ENCODE measurements at places on chromosomes 12 and 14.

DNA sequence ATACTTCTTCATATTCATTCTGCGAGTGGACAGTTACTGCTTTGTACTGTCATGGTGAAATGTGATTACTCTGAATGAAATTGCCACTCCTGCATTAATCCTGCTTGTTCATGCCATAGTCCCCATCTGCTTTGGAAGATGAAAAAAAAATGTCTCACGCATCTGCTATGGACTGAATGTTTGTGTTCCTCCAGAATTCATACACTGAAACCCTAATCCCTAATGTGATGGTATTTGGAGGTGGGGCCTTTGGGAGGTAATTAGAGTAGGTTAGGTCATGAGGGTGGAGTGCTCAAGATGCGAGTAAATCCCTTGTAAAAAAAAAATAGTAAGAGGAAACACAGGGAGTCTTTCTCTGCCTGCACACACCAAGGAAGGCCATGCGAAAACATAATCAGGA lies 427.2 kb downstream of the TMTC2 start:
- no peak for DNase-seq

GRCh38 chr12:124024263-124024678 lies 51.3 kb downstream of the ZNF664 start:
- DNase-seq = no peak

DNA sequence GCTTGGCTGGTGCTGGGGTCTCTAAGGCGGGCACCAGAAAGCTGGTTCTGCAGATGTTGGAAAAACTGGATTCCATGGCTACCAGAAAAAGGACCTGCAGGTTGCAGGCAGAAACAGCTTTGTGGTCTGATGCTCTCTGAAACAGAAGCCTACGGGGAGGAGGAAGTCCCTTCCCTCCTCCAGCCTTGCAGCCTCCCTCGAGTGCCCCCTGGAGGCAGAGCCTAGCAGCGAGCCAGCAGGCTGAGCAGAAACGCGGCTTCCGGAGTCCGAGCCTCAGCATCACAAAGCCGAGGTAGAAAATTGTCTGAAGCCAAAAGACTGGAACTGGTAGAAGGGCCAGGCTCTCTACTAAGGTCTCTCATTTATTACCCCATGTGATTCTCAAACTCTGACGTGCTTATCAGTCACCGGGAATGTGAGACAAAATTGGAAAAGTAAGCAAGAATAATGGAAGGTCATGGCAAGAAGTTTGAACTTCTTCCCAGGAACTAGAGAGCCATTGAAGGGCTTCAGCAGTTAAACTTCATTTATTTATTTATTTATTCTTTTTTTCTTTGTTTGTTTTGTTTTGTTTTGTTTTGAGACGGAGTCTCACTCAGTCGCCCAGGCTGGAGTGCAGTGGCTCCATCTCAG lies 82.2 kb upstream of the CPSF6 start:
- peak; percentile 66 for DNase-seq

DNA sequence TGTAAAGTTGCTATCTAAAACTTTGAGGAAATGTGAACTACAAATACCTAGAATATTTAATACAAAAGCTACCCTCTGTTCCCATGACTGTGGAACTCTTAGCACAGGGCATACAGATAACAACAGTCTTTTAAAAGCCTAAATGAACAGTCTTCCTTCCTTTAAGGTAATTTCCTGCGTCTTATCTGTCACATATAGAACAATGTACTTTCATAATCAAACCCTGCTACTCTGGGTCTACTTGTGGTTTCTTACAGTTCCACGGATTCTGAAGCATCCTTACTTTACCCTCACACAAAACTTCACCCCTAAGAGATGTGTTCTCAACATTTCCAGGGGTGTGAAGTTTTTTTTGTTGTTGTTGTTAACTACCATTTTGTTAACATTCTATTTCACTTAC lies 5.1 kb downstream of the PKP2 start:
- no peak for DNase-seq

DNA sequence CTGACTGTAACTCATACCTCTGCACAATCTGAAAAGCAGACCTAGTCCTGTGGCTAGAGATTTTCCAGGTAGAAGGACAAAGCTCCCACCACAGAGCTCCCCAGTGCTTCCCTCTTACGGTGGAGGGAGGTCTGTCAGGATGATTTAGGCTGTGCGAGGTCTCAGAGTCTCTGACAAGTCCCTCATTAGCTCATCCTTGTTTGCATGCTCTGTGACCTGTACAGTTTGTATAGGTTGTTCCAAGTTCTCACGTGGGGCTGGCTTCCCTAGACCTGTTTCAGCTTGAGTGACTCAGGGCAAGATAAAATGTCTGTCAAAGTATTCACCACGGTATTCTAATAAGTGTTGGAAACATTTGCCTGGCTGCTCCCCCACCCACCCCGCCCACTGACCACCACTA lies 34.8 kb downstream of the ASCL1 start:
- no peak for DNase-seq

DNA sequence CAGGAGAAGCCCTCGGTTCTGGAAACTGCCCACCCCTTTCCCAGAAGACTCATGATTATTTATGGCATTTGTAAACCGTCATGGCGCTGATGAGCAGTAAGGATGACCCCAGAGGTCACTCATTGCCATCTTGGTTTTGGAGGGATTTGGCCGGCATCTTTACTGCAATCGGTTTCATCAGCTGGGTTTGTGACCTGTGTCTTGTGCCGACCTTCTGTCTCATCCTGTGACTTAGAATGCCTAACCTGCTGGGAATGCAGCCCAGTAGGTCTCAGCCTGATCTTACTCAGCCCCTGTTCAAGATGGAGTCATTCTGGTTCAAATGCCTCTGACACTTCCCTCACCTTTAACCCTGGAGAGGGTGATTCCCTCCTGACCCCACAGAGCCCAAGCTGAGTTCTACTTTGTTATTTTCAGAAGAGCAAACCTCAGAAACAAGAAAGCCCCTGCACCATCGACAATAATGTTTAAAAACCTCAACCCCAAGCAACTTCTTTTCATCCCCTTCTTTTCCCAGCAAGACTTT lies 105.5 kb upstream of the SFSWAP start:
- no peak for DNase-seq

GRCh38 chr12:11681207-11681606 lies 31.7 kb downstream of the ETV6 start:
- no peak for DNase-seq

DNA sequence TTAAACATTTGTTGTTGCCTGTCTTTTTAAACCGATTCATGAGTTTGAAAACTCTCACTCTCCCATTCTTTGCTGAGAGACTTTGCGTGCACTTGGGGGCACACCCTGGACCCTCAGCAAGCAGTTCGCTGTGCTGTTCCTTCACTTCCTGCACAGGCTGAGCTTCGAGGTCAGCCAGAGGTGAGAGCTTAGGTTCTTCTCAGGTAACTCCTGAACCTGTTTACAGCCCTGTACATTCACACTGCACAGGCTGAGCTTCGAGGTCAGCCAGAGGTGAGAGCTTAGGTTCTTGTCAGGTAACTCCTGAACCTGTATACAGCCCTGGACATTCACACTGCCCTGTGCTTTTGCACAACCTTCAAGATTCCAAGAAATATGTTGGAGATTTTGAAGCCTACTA lies 9.8 kb upstream of the CLECL1 start:
- DNase-seq = peak; percentile 19

GRCh38 chr12:30753233-30753632 lies 1.5 kb downstream of the CAPRIN2 start:
- DNase-seq = no peak

DNA sequence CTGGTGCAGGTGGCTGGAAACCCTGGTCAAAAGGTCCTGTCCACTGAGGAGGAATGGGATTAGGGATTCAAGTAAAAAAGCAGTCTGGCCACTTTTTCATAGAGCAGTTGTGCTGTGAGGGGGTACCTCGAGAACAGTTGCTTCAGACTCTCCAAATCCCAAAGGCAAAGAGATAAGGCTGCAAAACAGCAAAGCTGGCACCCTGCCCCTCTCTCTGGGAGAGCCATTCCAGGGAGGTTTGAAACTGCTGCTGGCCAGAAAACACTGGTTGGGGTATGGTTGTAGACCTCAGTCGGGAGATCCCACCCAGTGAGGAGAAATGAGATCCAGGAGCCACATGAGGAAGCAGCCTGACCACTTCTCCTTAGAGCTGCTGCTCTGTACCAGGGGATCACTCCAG lies 137.3 kb downstream of the CEP83 start:
- DNase-seq = no peak

GRCh38 chr14:103296987-103297386 lies 37.0 kb upstream of the EIF5 start:
- DNase-seq = no peak

GRCh38 chr14:102671410-102671809 lies 79.0 kb downstream of the RCOR1 start:
- no peak for DNase-seq

- DNase-seq = no peak
Observed at GRCh38 chr14:22803687-22803974, 11.6 kb downstream of the SLC7A7 start.

- no peak for DNase-seq
Observed at GRCh38 chr12:54229624-54230212, 40.9 kb upstream of the SMUG1 start.

DNA sequence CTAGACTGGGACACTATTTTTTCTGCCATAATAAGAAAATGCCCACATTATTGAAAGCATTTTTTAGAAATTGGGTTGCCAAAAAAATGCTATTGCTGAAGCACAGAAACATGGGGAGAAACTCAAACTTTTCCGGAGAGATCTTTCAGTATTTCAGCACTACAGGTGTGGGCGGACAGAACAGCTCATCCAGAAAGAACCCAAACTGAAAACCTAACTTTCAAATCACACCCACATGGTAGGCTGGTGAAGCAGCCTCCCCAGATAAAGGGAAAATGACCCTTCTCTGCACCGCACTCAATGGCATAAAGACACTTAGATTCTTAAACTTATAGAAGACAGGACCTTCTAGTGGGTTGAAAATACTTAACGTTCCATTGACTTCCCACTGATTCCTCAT lies 62.3 kb upstream of the TMPO start:
- DNase-seq = no peak

DNA sequence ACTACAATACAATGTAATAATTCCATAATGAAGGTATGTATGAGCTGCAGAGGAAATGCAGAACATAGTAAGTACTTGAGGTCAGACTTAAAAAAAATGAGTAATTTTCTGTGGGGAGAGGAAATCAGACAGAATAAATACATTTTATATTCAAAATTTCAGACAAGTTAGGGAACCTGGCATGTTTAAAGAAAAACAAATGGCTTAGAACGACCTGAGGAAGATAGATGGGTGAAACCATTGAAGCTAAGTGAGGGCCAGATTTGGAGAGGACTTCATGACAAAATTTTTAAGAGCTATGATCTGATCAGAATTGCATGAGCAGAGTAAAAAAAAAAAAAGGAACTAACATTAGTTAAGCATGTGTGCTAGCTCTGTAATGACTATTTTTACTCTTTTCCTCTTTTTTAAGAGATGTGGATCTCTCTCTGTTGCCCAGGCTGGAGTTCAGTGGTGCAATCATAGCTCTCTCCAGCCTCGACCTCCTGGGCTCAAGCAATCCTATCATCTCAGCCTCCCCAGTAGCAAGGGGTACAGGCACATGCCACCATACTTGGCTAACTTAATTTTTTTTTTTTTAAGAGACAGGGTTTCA lies 157.6 kb upstream of the PDE3A start:
- DNase-seq = no peak

- DNase-seq = peak; percentile 64
Observed at GRCh38 chr12:57479376-57480115, at the start of gene ARHGAP9. Gene ARHGAP9, minus strand, starts transcription at chr12:57479866. Its CDS starts 460 bp downstream, at chr12:57479406.

- DNase-seq = no peak
Observed at GRCh38 chr14:76829650-76830421, 3.6 kb downstream of the LRRC74A start.

- no peak for DNase-seq
Observed at GRCh38 chr14:44712024-44712815, 205.1 kb upstream of the FSCB start.

Measured in T-helper 22 cell (primary cell).